B cell (primary cell): ENCODE measurements at places on chromosomes 12 and 14.

- no peak for DNase-seq
These were observed 183.6 kb upstream of the PRMT8 start for GRCh38 chr12:3307389-3307788.

GRCh38 chr12:100267603-100268281 lies 765 bp downstream of the SCYL2 start:
- no peak for DNase-seq

GRCh38 chr12:84922693-84923092 lies 10.1 kb upstream of the SLC6A15 start:
- no peak for DNase-seq

GRCh38 chr12:88866881-88867280 lies 286.6 kb upstream of the KITLG start:
- DNase-seq = no peak

DNA sequence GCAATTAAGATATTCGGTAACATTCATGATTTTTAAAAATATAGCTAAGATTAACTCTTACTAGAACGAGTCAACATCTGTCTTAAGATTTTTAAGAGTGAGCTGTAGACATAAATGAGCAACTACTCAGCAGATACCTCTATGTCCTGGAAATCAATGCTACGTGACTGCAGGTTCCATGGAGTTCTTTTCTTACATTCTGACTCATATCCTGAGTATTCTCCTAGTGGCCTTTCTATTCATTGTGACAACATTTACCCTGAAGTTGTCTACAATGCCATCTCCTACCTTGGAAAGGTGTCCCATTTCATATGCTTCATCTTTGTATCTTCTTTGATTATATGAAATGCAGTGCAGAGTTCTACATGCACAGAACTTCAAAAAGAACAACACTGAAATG lies 59.9 kb downstream of the PKP2 start:
- no peak for DNase-seq

DNA sequence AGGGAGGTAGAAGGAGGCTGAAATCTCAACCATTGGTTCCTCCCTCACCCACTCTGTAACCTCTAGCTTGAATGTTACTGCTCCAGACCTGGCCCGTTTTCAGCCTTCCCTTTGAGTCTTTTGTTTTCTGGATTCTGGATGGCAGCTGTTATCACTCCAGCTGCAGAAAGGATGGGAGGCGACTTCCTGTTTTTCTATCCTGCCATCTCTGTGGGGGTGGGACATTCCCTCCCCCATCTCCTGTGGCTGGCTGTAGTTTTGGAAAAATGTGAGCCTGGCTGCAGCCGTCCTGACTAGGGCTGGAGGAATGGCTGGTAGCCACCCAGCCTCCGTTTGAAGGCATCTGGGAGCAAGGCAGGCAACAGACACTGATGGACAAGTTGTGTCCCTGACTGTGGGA lies 2.9 kb upstream of the PPFIBP1 start:
- DNase-seq = no peak

- DNase-seq = no peak
These were observed 30.4 kb downstream of the SETD3 start for GRCh38 chr14:99450266-99450665.

- DNase-seq = no peak
These were observed 19.6 kb downstream of the CMKLR1 start for GRCh38 chr12:108319277-108320234.

DNA sequence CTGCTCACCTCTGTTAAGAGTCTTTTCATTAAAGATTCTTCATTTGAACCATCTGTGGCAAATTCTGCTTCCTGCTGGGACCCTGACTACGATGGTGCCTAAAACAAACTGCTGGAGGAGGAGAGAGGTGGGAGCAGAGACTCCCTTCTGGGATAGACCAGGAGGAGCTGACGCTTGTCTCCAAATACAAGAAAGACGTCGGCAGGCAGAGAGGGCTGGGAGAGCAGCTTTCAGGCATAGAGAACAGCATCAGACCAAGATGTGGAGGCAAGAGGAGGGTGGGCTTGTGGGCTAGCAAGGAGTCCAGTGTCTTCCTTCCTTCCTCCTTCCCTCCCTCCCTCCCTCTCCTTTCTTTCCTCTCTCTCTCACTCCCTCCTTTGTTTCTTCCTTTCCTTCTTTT lies 358.6 kb downstream of the VRK1 start:
- no peak for DNase-seq

DNA sequence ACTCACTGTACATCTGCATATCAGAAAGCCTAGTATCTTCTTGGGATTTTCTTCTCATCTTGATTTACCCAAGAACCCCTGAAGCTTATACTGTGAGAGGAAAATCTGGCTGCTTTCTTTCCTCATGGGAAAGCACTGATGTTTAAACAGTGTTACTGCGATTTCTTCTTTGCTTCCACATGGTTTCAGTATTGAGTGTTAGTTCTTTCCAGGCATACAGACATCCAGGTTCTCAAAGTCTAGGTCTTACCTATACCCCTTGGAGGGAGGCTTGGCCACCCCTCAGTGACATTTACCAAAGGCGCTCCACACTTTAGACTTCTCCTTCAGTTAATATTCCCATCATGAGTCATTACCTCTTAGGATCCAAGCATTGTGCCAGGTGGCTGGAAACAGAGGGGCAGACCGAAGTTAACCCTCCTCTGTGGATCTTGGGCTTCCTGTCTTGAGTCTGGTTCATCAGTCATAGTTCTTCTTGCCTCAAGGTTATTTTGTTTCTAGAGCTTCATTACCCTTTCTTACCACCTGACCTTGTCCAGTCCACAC lies 79.1 kb downstream of the TMEM117 start:
- no peak for DNase-seq

DNA sequence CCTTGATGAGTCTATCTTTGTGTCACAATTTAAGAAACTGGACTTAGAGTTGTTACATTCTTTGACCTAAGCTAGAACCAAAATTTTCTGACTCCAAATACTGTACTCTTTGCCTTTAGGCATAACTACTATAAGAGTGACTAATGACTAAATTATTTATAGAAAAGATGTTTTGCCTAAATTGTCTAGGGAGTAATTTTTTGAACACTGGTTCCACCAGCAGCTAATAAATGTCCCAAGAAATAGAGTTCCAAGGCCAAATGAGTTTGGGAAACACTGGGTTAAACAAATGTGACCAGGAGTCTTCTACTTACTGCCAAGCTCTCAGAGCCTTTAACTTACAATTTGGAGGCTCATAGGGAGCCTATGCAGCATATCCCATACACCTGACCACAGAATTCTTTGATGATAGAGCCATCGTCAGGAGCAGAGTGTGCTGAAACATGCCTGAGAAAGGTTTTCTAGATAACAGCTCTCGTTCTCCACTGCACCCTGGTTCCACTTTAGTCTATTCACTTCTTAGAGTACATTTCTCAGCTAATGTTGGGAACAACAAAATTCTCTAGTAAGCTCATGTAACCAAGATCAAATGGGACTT lies 215.9 kb upstream of the HMGA2 start:
- no peak for DNase-seq

GRCh38 chr12:108683906-108684556 lies 47.3 kb downstream of the CORO1C start:
- DNase-seq = no peak

- DNase-seq = no peak
These were observed 106.9 kb upstream of the TMEM233 start for GRCh38 chr12:119486599-119487154.

- DNase-seq = peak; percentile 80
These were observed 37.3 kb upstream of the ADGRD1 start for GRCh38 chr12:130916241-130916911.

DNA sequence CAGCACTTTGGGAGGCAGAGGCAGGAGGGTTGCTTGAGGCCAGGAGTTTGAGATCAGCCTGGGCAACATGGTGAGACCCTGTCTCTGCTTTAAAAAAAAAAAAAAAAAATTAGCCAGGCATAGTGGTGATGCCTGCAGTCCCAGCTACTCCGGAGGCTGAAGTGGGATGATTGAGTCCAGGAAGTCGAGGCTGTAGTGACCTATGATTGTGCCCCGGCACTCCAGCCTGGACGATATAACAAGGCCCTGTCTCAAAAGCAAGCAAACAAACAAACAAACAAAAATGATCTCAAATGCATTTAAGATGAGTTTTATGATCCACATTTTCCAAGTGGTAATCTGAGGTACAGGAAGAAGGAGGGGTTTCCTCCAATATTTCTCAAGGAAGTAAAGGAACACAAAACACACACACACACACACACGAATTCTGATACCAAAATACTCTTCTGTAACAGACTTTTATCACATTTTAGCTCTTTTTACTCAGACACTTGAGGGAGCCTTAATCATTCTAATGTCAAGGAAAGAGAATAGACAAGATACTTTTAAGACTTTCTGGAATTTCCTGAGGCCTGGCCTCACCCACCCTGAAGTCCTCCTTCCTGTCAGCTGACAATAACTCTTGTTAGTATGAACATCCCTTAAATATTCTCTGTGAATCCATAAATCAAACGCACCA lies 44.4 kb upstream of the CERS5 start:
- no peak for DNase-seq

- peak; percentile 78 for DNase-seq
These were observed 37.5 kb downstream of the CCNK start for GRCh38 chr14:99518441-99519346.

GRCh38 chr14:79740066-79740601 lies 471.2 kb downstream of the DIO2 start:
- no peak for DNase-seq

- no peak for DNase-seq
These were observed 731.9 kb downstream of the NRXN3 start for GRCh38 chr14:78902010-78902623.

- DNase-seq = no peak
These were observed 39.2 kb downstream of the NFKBIA start for GRCh38 chr14:35365130-35366055.

- no peak for DNase-seq
These were observed 31.0 kb downstream of the HCFC2 start for GRCh38 chr12:104095289-104095688.

DNA sequence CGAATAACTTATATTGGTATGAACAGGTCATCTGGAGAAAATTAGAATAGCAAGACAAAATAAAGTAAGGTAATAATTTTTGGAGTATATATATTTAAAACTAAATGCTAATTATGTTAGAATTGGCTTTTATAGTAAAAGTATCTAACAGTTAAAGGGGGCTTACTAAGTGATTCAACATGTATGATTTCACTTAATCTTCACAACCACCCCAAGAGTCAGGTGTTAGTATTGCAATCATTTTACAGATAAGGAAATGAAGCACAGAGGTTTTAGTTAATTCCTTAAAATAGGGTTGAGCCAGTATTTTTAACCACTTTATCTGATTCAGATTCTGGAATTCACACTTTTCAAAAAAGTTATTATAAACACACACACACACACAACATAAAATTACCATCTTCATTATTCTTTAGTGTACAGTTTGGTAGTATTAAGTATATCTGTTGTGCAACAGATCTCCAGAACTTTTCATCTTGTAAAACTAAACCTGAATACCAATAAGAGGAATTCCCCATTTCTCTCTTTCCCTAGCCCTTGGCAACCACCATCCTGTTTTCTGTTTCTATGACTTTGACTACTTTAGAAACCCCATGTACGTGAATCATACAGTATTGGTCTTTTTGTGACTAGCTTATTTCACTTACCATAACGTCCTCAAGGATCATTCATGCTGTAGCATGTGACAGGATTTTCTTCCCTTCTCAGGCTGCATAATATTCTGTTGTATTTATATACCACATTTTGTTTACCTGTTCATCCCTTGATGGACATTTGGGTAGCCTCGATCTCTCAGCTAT lies 12.5 kb downstream of the A2M start:
- DNase-seq = no peak

GRCh38 chr12:109595321-109595902 lies 21.8 kb downstream of the MVK start:
- DNase-seq = no peak

GRCh38 chr12:546920-547845 lies 87.4 kb downstream of the B4GALNT3 start:
- DNase-seq = peak; percentile 68

- no peak for DNase-seq
These were observed 91.0 kb downstream of the NTN4 start for GRCh38 chr12:95699579-95699978.

GRCh38 chr12:96850676-96851075 lies 56.4 kb upstream of the NEDD1 start:
- no peak for DNase-seq

- DNase-seq = no peak
These were observed 62.8 kb upstream of the DIO3 start for GRCh38 chr14:101498526-101498860.

DNA sequence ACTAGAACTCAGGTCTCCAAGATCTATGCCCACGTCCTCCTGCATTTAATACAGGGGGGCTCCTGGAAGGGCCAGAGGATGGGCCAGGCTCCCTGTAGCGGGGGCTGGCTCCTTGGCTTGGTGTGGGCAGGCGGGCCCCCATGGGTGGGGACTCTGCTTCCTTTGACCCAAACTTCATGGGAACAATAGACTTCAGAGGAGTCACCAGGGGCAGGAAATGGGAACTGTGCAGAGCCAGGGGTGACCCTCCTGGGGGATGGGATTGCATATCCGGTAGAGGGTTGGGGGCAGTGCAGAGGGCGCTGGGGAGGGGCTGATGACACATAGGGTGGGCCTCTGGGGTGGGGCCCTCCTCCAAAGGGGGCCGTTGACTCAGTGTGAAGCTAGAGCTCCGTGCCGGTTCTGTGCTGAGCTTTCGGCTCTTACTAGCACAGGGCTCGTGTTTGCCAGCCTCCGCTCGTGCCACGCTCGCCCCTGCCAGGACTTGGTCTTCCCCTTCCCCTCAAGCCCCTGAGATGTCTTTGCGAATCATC lies 4.6 kb downstream of the TEAD4 start:
- no peak for DNase-seq

DNA sequence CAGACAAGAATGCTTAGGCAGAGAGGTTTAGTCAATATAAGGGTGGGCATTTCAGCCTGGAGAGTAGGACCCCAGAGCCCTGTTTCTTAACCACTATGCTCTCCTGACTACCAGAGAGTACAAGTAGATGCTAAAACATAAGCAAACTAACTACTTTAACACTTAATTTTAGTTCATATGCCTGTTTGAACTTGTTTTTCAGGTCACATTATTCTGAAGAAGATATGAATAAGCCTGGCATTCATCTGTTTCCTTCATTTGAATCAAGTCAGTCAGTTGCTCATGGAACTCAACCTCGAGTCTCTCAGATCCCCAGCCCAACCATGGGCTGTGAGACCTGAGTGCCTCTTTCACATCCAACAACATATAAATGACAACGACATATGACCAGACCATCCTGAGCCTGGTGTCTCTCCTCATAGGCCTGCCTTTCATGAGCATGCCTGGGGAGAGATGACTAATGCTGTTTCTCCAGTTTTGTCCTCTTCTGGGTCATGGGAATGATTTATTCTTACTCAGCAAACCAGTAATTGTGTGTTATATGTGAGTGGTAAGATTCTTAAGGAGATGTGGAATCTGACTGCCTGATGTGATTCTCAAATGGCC lies 251.1 kb upstream of the BTG1 start:
- no peak for DNase-seq

- no peak for DNase-seq
These were observed 43.1 kb downstream of the DIO3 start for GRCh38 chr14:101604228-101604934.

DNA sequence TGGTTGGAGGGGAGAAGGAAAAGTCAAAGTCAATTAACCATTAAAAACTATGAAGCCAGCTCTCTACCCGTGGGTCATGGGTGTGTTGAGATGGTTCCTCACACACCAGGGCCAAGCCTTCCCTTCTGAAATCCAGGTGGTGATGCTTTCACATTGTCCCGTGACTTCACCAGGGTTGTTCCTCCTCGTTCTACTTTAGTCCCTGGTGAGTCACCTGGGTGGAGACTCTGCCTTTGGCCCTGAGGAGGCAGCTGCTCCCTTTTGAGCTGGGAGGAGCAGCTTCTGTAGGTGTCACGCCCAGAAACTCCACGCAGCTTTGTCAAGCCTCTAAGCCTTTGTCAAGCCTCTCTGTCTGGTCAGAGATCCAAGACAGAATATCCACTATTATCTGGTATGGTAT lies 348.3 kb downstream of the BMP4 start:
- no peak for DNase-seq

- no peak for DNase-seq
These were observed 13.0 kb downstream of the ATG14 start for GRCh38 chr14:55398679-55399078.
